ENCODE measurements at places on chromosomes 16 and 17.

- DNase-seq, result no peak
Measured at GRCh38 chr17:65851965-65852736, 290.7 kb upstream of the AXIN2 start.

DNA sequence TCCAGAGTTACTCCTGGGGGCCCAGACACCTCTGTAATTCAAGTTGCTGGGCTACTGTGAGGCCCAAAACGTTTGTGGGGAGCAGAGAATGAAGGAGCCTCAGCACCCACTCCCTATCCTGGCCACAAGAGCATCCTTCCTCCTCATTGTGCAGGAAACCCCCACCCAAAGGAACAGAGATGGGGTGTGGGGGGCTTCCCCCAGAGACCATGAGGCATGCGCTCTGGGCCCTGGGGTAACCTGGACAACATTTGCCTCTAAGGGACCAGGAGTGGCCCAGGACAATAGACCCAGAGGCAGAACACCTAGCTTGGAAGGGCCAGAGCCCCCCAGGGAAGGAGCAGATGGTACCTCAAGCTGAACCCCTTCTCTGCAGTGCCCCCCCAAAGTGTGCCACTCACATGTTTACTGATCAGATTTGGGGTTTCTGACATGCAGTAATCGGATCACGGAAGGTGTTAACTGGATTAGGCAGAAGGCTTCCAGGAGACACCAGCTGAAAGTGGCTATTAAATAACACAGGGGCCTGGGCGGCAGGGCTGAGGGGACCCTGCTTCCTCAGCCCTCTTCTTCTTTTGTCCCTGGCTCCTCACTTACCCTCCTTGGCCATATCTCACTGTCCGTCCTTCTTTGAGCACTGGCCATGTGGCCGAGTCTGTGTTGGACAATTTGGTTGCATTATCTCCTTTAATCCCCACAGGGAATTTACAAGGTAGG lies 50.8 kb downstream of the SDK2 start:
- no peak for DNase-seq

GRCh38 chr17:7355053-7355452 lies at the start of gene TMEM95:
Gene TMEM95 (plus strand): TSS chr17:7355156. CDS start chr17:7355205, 49 bp downstream.
- DNase-seq, result no peak

- DNase-seq, result no peak
Measured at GRCh38 chr17:19494961-19495806, 38.5 kb upstream of the SLC47A1 start.

- DNase-seq, result no peak
Measured at GRCh38 chr17:8375738-8376259, 705 bp downstream of the KRABD2 start.

DNA sequence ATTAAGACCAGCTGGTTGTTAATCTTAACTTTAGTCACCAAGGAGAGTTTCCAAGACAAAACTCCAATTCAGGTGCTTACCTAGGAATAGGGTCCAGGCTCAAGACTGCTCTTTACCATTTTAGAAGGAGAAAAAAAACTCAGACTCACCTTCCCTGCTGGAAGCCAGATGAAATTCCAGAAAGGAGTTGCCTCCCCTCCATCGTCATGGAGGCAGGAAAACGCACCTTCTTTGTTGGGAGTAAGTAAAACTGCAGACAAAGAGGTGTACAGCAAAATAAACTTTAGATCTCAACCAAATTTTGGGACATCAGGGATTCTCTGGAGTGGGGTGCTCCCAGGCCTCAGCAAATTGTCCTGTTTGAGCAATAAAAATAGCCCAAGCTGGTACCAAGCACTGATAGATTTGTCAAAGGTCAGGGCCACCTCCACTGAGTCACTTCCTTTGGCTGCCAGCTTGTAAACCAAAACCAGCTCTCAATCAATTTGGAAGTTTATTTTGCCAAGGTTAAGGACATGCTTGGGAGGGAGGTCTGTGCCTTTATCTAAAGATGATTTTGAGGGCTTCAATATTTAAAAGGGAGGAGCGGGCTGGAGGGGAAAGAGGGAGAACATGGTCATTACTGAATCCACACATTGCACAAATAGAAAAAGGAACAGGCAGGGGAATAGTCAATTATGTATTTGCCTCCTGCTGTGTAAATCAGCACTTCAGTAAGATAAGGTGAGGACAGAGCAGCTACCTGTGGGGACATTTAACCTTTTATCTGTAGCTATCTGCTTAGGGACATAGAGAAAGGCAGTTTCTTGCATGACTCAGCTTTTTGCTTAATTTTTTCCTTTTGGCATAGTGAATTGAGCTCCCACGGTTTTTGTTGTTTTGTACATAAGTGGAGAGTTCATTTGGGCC lies 1.5 kb upstream of the ALDH3A2 start:
- no peak for DNase-seq

DNA sequence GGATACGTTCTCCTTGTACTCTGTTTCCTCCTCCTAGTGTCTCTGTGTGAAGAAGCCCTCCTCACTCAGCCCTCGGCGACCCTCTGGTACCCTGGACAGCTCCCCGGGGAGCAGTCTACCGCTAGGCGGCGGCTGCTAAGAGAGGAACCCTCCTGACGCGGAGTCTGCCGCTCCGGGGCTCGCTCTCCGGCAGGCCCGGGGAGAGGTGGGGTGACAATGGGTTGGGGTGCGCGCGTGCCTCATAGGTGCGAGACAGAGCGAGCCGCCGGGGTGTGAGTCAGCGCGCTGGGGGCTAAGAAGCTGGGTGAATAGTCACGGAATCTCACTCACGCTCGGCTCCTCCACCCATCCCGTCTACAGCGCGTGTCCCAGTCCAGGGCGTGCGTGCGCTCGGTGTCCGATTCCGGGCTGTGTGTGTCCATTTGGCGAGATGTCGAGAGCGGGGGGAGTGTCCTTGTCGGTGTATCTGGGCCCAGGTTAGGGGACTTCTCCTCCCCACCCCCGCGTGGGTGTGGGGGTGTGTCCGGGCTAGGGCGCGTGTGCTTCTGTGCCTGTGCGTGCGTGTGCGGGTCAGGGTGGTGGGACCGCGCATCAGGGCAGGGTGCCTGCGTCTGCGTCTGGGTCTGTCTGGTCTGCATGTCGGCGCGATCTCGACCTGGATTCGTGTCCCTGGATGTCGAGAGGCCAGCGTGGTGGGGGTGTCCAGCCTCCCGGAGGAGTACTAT lies 577 bp upstream of the HS3ST2 start:
- DNase-seq, result peak; percentile 56

GRCh38 chr16:64269756-64270155 lies 852.1 kb downstream of the CDH11 start:
- DNase-seq, result no peak

All from activated naive CD8-positive, alpha-beta T cell treated with anti-CD3 and anti-CD28 coated beads for 36 hours (primary cell).